ENCODE measurements at places on chromosomes 6 and 20.

DNA sequence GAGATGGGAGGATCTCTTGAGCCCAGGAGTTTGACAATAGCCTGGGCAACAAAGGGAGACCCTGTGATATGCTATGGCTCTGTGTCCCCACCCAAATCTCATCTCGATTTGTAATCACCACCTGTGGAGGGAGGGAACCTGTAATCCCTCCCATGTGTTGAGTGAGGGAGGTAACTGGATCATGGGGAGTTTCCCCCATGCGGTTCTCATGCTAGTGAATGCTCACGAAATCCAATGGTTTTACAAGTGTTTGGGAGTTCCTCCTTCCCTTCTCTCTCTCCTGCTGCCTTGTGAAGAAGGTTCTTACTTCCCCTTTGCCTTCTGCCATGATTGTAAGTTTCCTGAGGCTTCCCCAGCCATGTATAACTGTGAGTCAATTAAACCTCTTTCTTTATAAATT is 3.4 kb downstream of the NUDT3 start:
- no peak for DNase-seq

DNA sequence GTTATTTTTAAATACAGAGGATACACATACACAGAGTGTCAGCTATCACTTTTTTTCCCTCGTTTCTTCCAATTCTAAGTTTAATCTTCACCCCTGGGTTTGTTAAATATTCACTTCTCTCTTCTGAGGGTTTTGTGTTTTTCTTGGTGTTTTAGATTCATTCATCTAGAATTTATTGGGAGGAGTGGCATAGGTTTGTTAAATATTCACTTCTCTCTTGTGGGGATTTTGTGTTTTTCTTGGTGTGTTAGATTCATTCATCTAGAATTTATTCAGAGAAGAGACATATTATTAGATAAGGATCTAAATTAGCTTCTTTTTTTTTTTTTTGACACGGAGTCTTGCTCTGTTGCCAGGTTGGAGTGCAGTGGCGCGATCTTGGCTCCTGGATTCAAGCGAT is 3.9 kb downstream of the GTF2H5 start:
- no peak for DNase-seq

DNA sequence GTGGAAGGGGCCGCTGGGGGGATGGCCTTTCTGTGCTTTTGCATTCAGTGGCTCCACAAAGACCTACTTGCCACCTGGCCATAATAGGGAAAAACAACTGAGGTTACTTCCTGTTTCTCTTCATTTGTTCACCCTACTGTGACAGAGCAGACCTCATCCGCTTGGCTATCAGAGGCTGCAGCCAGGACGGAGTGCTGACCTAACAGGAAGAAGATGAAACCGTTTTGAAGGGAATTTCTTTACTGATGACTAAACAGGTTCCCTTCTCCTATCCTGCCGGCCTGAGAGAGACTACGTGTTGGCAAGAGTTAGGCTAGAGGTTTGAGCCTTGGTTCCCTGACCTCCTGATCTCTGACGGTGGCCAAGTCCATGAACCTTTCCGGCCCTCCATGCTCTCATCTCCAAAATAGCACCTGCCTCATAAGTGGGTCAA is 21.3 kb downstream of the PRR18 start:
- DNase-seq: no peak

DNA sequence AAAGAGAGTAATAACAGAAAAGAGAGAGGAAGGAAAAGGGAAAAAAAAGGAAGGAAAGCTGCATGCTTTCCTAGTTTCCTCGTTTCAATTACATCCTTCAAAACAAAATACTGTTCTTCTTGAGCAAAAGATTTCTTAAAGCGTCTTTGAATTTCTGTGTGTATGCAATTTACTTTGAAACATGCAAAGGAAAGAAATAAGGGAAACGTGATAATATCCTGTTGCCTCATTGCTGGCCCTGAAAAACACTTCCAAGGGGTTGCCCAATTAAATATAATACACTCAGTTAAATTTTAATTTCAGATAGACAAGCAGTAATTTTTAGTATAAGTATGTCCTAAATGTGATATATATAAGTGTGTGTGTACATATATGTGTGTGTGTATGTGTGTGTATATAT is 51.2 kb upstream of the TPD52L1 start:
- no peak for DNase-seq

GRCh38 chr20:1856424-1856823 is 38.8 kb upstream of the SIRPA start:
- DNase-seq: no peak

- DNase-seq: no peak
Measured at GRCh38 chr6:34247481-34248197, 1.2 kb downstream of the SMIM29 start.

- DNase-seq: no peak
Measured at GRCh38 chr6:21935561-21936028, 342.0 kb downstream of the SOX4 start.

DNA sequence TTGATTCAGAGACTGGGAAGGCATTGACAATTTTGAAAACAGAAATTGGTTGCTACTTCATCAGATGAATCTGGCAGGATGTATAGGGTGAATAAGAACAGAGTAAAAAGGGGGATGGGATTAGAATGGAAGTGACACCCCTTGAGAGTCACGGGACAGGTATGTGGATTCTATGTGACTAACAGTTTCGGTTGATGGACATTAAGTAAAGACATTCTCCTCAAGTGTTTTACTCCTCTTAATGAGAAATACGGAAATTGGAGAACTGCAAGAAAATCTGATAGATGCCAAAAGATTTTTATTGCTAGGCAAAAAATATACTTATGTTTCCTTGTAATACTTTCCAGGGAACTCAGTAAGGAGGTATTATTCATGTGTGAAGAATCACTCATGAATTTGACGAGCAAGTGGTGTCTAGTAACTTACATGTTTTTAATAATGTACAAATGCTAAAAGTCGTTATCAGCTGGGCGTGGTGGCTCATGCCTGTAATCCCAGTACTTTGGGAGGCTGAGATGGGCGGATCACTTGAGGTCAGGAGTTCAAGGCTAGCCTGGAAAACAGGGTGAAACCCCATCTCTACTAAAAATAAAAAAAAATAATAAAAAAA is 135.8 kb downstream of the KIF16B start:
- no peak for DNase-seq

GRCh38 chr6:149371154-149371553 is 28.9 kb upstream of the SUMO4 start:
- no peak for DNase-seq

DNA sequence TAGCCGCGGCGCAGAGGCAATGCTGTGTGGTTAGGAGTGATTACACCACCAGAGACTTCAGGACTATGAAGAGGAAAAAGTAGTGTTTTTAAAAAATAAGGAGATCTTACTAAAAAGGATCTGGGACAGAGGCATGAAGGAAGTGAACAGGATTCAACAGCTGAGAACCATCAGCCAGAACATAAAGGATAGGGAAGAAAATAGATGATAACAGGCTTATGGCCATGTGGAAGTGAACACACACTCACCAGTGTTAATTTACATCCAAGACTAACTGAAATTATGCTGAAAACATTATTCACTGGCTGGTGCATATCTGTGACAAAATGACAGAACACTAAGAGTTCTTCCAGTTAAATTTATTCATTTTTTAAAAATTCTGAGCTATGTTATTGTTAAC is 47.5 kb upstream of the BCLAF1 start:
- no peak for DNase-seq

DNA sequence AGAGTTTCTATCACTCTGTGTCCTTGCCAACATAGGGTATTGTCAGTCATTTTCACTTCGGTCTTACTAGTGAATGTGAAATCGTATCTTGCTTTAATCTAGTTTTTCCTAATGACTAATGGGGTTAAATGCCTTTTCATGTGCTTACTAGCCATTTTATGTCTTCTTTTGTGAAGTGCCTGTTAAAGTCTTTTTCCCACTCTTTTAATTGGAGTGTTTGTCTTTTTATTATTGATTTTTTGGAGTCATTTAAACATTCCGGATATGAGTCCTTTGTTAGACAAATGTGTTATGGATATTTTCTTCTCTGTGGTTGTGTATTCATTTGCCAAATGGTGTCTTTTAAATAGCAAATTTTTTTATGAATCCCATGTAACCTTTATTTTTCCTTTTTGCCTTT is 194.6 kb downstream of the CDH26 start:
- no peak for DNase-seq

DNA sequence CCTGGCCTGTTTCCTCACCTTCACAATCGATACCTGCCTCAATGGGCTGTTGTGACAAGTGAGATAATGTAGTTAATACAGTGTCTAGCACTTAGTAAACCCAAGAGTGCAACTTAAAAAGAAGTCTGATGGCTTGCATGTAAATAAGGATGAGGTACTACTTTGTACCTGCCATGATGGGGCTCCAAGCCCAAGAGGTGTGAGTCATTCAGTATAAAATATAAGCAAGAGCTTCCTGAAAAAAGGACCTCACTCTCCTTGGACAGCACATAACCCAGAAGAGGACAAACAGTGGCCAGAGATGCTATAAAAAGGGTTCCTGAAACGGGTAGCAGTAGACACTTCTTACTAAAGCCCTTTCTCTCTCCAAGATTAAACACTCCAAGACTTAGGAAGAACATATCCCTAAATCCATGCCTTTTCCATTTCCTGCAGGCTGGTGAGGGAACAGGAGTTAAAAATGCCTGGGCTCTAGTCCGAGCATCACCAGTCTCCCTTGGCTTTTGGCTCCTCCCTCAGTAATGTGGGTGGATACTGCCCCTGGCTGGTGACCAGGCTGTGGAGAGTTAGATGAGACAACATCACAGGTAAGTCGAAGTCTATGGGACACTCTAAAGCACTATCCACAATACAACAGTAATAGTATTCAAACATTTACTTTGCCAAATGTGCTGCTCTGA is 4.3 kb downstream of the UBE2V1 start:
- no peak for DNase-seq

- no peak for DNase-seq
Measured at GRCh38 chr20:49377326-49377725, 99.5 kb upstream of the ZNFX1 start.

DNA sequence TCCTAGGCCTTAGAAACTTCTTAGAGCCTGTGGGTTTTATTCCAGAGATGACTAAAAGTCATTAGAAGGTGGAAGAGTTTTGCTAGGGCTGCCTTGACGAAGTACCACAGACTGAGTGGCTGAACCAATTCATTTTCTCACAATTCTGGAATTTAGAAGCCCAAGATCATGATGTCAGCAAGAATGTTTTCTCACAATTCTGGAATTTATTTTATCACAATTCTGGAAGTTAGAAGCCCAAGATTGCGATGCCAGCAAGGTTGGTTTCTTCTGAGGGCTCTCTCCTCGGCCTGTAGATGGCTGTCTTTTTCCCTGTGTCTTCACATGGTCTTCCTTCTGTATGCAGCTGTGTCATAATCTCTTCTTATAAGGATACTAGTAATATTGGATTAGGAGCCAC is 672.9 kb upstream of the MARCKS start:
- DNase-seq: peak; percentile 63

GRCh38 chr20:44054118-44054517 is 132.9 kb downstream of the JPH2 start:
- DNase-seq: no peak

- no peak for DNase-seq
Measured at GRCh38 chr6:66735106-66735890, 1028.3 kb upstream of the EYS start.

- no peak for DNase-seq
Measured at GRCh38 chr20:33843854-33844253, 32.7 kb downstream of the CHMP4B start.

GRCh38 chr6:107827541-107827940 is 3.4 kb upstream of the SCML4 start:
- no peak for DNase-seq

DNA sequence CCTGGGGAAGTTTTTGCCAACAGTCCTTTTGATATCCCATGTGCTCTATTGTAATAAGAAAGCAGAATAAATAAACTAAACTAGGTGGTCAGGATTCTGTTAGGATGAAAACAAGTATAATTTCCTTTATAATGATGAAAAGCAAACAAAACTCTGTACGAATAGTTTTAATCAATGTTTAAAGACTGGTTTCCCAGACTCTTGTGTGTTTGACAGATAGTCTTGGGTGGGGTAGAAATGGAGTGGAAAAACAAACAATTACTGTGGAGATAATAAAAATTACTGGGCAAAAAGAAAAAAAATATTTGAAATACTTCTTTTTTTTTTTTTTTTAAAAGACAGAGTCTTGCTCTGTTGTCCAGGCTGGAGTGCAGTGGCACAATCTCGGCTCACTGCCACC is 152.1 kb upstream of the FLRT3 start:
- no peak for DNase-seq

- no peak for DNase-seq
Measured at GRCh38 chr6:11188161-11188915, 44.1 kb downstream of the NEDD9 start.

- peak; percentile 15 for DNase-seq
Measured at GRCh38 chr6:903761-904160, 210.8 kb upstream of the EXOC2 start.

- no peak for DNase-seq
Measured at GRCh38 chr6:100845676-100846075, 35.5 kb downstream of the ASCC3 start.

- DNase-seq: no peak
Measured at GRCh38 chr6:21907291-21907690, 313.7 kb downstream of the SOX4 start.

DNA sequence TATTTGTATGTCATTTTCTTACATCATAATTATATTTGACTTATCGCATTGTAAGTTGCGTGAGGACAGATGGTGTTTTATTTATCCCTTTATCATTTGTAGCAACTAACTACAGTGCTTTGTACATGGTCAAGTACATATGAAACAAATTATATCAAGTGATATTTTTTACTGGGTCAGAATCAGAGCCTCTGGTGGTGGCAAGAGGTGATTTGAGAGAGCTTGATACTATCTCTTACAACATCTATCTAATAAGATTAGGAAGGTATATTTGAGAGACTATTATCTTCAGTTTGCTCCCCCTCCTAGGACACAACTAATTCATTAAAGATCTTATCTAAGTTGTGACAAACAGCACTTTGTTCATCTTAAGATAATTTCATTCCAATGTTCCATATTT is 47.7 kb downstream of the BCKDHB start:
- DNase-seq: no peak

DNA sequence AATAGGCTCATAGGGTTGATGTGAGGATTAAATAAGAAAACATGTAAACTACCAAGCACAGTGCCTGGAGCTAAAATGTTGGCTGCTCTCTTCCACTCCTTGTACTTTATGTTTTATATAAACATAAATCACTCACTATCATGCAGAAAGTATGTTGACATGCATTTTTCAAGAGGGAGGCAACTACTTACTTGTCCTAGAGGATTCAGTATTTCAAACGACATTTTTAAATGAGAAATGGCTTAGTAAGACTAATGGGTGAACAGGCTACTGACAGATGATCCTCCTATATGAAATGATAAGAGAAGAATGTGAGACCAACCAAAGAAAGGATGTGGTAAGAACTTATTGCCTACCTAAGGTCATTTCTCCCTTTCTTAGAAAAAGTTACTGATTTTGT is 21.0 kb downstream of the LATS1 start:
- no peak for DNase-seq

- no peak for DNase-seq
Measured at GRCh38 chr6:39684790-39685488, 40.3 kb downstream of the KIF6 start.

DNA sequence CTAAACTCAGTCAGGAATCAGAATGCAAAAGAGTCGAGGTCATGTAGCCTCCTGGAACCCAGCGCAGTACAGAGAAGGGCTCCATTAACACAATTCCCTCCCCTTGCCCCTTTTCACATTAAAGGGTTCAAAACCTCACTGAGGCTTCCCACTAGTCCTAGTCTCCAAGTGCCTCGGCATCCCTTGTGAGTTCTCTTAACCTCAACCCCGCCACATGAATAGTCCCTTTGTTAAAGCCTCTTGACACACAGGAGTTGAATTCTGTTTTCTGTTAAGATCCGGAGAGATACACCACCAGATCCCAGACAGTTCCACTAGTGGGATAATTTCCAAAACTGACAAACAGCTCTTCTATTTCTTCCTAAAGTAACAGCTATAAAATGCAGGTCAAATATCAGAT is 17.8 kb downstream of the PTPRT start:
- DNase-seq: no peak
